SK-N-SH (cell line): ENCODE measurements at places on chromosomes 16 and 17. TPM values are rescaled to one million over a fixed set of nuclear protein-coding genes. Genes with fewer than 3 reads are reported as not detected.

SLC5A11 gene
- 0.10 TPM in 1 of 2 replicates, not detected in the other for polyA plus RNA-seq

PRAC2 gene
- polyA plus RNA-seq, result not detected in 2 replicates

- peak; percentile 75 for DNase-seq
- no peaks in the 10 kb centered on the region for H3K4me1 ChIP-seq
- H3K27me3 ChIP-seq, result no peaks in the 10 kb centered on the region
- H3K4me3 ChIP-seq, result no peak overlapping the region
- H3K27ac ChIP-seq, result no peak overlapping the region
- H3K36me3 ChIP-seq, result peaks cover 36% of the 10 kb centered on the region
Observed at GRCh38 chr17:60641810-60642220, 35.8 kb upstream of the BCAS3 start.

GFAP gene
- polyA plus RNA-seq, result 0.48 and 0.71 TPM in 2 replicates

DNA sequence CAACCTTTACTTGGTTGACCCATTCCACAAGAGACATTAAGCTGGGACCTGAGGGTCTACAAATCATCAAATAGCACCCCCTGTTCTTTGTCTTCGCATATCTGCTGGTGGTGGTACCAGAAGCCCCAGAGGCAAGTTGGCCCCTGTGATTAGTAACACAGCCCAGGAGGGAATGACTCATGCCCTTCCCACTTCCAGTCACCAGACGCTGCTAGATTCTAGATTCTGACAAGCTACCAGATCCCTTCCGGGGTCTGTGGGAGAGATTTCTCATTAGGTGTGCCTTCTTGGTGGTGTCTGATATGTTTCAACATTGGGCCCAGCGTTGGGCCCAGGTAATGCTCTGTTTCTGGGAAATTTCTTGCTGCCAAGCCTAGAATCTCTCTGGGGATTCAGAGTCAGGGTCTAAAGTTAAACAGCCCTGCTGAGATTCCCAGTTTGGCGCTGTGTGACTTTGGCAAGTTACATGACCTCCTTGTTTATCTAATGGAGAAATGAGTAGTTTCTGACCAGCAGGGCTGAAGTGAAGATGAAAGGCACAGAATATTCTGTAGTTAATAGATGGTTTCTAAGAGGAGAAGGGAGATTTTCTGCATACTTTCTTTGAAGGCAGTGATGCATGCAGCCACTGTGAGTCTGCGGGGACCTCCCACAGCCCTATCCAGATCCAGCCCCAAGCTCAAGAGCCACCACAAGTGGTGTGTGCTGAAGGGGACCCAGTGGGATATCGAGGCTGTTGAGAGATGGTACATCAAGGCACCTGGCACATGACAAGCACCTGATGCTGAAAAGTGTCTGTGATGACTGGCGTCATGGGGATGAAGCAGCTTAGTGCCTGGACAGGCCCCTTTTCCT lies 3.9 kb downstream of the TRPV2 start:
- no peak overlapping the region for H3K4me3 ChIP-seq
- H3K36me3 ChIP-seq, result no peaks in the 10 kb centered on the region
- no peaks in the 10 kb centered on the region for H3K27me3 ChIP-seq
- peak overlapping the region; percentile 78 for H3K27ac ChIP-seq
- peaks cover 35% of the 10 kb centered on the region for H3K4me1 ChIP-seq

DNA sequence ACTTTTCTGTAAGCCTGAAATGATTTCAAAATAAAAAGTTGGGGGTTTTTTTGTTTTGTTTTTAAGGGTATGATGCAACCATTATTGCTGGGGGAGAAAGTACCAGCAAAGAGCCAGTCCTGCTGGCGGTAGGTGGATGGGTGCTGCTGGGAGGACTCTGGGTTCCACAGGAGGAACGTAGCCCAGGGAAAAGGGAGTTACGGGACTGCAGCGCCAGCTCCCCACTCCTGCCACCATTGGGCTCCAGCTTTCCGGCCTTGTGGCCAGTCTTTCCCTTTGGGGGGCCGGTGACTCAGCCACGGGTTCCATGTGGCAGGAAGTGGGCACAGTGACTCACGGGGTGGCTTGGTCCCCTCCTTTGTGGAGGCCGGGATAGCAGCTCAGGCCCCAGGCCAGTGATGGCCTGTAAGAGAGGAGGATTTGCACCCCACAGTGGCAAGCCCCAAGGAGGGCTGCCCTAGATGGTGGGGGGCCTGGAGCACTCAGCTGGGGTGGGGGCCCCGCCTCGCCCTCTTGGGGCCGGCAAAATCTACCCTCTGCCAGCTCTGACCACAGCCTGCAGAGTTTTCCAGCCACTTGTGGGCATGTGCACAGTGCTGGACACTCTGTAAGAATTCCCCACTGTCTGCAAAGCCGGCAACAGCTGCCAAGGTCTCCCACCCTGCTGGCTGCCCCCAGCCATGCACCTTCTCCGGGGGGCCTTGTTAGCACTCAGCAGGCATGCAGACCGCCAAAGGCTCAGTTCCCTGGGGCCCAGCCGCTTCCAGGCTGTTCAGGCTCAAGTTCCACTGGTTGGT lies 30.4 kb downstream of the SOCS3 start:
- DNase-seq, result peak; percentile 41
- no peaks in the 10 kb centered on the region for H3K27me3 ChIP-seq
- H3K27ac ChIP-seq, result peak overlapping the region; percentile 93
- H3K4me1 ChIP-seq, result peaks cover 41% of the 10 kb centered on the region
- H3K4me3 ChIP-seq, result no peak overlapping the region

SMURF2 gene
- 36.6 and 52.4 TPM in 2 replicates for polyA plus RNA-seq

- peaks cover 19% of the 10 kb centered on the region; the same call in 1 of the 2 replicates for H3K4me1 ChIP-seq
- DNase-seq, result no peak
- H3K27ac ChIP-seq, result peak overlapping the region; percentile 91
- H3K4me3 ChIP-seq, result no peak overlapping the region
Observed at GRCh38 chr16:55487048-55487803, 8.2 kb downstream of the MMP2 start.

GRCh38 chr17:79715943-79716797 lies 14.6 kb upstream of the ENPP7 start:
- H3K27me3 ChIP-seq, result peaks cover 7% of the 10 kb centered on the region; the same call in 1 of the 2 replicates
- no peak overlapping the region for H3K4me3 ChIP-seq
- H3K36me3 ChIP-seq, result no peaks in the 10 kb centered on the region
- peak; percentile 59 for DNase-seq
- H3K4me1 ChIP-seq, result peaks cover 16% of the 10 kb centered on the region; the same call in 1 of the 2 replicates

KRT17 gene
- 0.19 and 0.39 TPM in 2 replicates for polyA plus RNA-seq

DNA sequence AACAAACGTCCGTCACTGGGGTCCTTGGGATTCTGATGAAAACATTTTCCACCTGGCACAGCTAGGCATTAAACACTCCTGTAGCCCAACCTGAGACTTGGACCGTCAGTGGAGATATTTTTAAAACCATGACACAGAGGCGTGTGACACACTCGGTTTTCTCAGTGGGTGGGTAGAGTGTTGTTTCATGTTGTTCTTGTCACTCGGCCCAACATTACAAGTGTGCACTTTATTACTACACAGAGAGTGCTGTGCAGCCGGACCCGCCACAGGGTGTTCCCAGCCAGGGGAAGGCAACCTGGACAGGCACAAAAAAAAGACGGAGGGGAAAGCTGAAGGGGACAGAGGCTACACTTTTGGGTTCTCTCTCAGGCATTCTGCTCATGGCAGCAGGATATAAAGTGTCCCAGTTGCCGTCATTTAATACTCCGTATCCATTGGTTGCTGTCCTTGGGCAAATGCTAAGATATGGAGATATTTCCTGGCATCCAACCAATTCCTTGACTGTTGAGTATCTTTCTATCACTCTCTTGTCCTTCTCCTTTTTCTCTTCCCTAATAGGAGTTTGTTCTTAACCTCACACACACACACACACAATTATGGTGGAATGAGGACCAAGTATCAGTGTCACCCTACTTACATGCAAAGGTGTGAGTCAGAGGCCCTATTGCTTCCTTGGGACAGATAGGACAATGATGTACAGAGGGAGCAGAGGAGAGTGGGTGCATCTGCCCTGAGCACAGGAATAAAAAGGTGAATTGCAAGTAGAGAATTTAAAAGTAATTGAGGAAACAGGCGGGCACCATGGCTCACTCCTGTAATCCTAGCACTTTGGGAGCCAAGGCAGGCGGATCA lies 154.1 kb upstream of the SOX9 start:
- no peak overlapping the region for H3K4me3 ChIP-seq
- H3K36me3 ChIP-seq, result no peaks in the 10 kb centered on the region
- no peak for DNase-seq
- no peaks in the 10 kb centered on the region for H3K27me3 ChIP-seq
- H3K4me1 ChIP-seq, result no peaks in the 10 kb centered on the region

HBA2 gene
- not detected in 2 replicates for polyA plus RNA-seq

GCGR gene
- not detected in 2 replicates for polyA plus RNA-seq
